Head of caudate nucleus (tissue), 42 donors: ENCODE measurements at places on chromosomes 5 and 9.

GRCh38 chr5:179558932-179559283, 8.6 kb downstream of the RUFY1 start:
- peak; percentile 39 for DNase-seq

GRCh38 chr9:131284856-131285255, 4.7 kb upstream of the PLPP7 start:
- DNase-seq, result no peak

- no peak for DNase-seq
Observed at GRCh38 chr5:10546186-10546585, 17.7 kb upstream of the ANKRD33B start.

GRCh38 chr5:171580502-171581265, 161.2 kb downstream of the FGF18 start:
- no peak for DNase-seq

GRCh38 chr5:162565-163337, 28.5 kb upstream of the LRRC14B start:
- no peak for DNase-seq

- no peak for DNase-seq
Observed at GRCh38 chr5:90518661-90519060, 10.7 kb downstream of the LYSMD3 start.
